Germinal center (tissue), 1 donor: ENCODE measurements at places on chromosomes 11 and 22.

- no peak for DNase-seq
Measured at GRCh38 chr11:43879789-43880639, 617 bp upstream of the ALKBH3 start.

- DNase-seq = no peak
Measured at GRCh38 chr11:35288309-35288708, 131.0 kb downstream of the SLC1A2 start.

GRCh38 chr11:44246726-44247125 is 63.2 kb downstream of the ALX4 start:
- DNase-seq = no peak

GRCh38 chr11:134370526-134371435 is 39.0 kb downstream of the GLB1L2 start:
- no peak for DNase-seq

DNA sequence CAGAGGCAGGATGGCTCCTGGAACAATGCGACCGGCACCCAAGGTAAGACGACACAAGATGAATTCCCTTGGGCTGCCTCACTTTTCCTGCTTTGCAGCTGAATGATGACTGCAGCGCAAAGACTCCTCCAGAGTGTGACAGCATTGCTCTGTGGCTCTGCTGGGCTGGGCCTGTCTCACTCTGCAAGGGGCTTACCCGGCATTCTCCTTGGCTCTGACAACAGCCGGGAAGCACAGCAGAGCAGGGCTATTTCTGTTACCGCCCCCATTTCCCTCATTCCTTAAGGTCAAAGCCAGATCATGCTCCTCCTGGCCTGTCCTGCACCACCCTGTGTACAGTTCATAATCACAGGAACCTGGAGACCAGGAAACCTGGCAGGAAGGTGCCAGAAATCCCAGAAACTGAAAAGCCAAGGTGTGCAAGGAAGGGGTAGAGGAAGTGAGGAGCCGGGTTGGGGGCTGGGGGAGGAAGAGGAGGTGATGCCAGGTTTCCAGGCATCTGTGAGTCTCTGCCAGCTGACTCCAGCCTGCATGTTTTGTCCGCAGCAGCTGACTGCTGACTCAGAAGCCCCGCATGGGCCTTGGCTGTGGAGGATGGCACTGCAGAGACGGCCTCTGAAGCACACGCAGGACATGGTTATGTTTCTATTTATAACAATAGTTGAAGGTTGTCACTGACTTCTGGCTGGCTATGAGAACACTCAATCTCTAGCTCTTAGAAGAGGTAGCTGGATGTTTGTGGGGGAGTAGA is 113.6 kb downstream of the MICAL3 start:
- DNase-seq = no peak

DNA sequence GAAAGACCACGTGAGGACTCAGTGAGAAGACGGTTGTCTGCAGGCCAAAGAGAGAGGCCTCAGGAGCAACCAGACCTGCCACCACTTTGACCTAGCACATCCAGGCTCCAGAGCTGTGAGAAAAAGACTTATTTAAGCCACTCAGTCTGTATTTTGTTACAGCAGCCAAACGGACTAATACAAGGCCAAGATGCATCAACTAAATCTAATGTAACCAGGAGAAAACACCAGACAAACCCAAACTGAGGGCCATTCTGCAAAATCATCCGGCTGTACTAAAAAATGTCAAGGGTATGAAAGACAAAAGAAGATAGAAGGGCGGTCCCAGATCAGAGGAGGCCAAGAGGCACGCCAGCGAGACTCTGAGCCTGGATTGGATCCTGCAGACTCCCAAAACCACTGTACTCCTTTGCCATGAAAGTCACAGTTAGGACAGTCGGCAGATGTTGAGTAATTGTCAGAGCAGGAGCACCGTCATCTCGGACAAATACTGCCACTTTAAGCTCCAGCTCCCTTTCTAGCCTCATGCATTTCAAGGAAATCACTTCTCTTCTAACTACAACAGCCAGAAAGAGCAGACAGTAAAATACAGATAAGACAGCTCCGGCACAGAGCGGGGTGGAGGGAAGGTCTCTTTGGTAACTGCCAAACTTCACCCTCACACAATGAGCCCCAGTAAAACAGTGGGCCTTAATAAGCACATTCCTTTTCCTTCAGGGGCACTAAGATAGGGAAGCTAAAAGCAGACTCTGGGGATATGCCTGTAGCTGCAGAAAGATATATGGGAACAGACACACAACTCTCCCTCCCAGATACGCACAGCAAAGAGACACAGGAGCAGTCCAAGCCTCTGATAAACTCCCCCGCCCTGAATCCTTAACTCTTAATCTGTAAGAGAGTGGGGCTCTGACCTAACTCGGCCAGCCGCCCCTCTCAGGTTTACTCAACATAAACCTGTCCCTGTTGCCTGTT is 3.5 kb upstream of the ZP1 start:
- DNase-seq = no peak

DNA sequence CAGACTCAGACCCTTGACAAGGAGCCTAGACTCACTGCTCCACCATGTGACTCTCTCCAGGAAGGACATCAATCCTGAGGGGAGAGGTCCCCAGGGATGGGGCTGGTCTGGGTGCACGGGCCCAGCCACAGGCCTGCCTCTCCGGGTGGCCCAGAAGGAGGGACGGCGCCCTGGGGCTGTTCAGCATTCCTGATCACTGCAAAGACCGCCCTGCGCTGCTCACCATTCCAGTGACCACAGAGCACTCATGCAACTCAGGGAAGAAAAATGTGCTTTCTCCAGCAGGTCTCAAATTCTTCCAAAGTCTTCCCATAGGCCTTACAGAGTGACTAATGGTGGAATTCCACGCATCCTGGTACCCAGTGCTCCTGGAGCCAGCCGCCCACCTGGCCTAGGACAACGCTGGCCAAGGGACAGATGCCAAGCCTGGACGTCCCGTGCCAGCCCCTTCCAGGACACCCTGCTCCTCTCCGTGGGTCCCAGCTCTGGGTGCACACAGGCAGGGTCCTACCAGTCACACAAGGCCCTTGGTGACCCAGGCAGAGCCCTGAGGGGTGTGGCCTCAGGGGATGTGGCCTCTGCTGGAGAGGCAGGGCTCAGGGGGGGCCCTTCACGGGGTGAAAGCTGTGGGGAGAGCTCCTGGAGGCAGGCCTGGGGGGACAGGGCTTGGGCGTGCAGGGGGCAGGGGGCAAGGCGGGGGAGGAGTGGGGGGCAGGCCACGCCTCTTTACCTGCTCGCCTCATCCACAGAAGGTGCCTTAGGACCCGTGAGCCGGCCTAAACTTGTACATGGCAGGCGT is 178.8 kb downstream of the IGLL1 start:
- DNase-seq = no peak
